ENCODE measurements at places on chromosomes 6 and 20.

GRCh38 chr6:125866433-125866832 is 75.7 kb downstream of the NCOA7 start:
- no peak for DNase-seq

GRCh38 chr6:144725736-144726522 is 440.8 kb downstream of the UTRN start:
- no peak for DNase-seq

- DNase-seq = no peak
Observed at GRCh38 chr20:19376451-19377229, 164.2 kb downstream of the SLC24A3 start.

DNA sequence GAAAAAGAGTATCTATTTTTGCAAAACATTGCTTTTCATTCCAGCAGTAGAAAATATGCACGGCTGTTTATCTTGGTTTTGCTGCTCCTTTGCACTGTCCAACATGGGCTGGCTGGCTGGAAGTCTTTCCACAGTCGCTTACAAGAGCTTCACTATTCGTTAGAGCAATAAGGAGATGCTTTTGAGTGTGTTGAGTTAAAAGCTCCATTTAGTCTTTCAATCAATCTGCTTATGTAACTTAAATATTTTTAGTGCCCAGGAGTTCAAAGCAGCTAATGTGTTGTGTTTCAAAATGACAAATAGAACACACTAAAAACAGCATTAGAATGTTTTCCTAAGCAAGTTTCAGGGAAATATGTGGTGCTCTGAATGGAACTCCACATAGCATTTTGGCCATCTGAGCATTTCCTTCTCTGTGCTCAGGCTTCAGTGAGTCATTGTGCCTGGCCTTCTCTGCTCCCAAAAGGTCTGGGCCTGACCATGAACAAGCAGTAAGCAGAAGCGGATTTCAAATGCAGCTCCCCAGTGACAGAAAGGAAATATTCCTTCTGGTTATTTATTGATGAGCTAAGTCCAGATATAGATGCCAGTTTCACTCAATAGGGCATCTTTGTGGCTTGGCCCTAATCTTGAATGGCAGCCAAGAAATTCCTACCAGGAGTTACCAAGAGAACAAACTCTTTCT is 580.3 kb downstream of the TENT5A start:
- DNase-seq = no peak

DNA sequence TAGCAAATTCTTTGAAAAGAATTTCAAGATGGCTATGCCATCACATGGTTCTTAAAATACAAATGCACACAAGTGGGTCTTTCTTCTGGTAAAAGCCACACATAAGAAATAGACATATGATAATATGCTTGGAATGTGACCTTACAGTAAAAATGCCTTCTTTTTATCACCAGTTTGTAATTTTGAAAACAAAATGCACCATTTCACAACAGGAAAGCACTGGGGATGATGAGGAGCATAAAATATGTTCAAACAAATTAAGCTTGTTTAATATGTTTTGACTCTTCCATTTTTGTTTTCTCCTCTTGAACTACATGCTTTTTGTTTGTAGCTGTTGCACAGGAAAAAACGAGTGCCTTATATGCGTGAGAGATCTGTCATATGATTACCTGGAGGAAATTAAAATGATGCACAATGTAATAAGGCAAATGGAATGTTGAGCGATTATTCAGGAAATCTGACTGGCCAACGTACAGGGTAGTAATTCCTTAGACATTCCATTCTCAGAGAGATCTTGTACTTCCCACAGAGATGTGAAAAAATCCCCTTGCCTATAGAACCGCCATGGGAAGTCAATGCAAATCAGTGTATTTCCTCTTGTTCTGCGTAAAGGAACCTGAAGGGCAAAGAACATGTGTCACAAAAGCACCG is 911.6 kb downstream of the TFAP2A start:
- DNase-seq = no peak

DNA sequence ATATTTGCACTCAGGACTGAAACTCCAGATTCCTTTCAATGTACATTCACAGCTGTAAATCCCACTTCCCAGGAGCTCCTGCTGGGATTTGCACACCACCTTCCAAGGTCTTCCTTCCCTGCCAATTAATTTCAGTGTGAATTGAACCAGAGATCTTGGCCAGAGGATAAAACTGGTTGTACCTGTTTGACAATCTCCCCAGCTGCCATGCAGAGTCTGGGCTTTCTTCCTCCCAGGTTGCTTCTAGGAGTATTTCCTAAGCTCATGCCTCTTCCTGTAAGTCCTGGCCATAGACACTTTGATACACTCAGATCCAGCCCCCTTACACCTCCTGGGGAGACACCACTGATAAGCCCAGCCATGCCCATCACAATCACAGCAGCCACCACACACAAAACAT is 15.6 kb downstream of the MAFB start:
- DNase-seq = no peak

GRCh38 chr6:104473021-104473429 is 386.7 kb downstream of the HACE1 start:
- DNase-seq = no peak

- DNase-seq = no peak
Observed at GRCh38 chr6:44104481-44105021, 22.7 kb downstream of the MRPL14 start.

DNA sequence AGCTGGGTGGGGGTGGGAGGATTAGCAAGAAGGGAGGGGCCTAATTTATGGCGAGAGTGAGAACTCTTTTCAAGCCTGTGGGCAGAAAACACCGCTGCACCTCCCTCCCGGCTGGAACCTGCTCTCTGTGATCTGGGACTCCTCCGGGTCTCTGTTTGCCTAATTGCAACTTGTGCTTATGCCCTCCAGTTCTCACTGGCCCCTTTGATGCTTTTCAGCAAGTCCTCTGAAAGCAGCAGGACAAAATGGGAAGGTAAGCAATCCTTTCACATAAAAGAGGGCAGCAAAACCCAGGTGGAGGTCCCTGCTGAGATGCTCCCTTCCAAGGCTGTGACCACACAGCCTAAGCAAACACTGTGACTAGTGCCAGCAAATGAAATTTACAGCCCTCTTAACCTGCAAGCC is 523.0 kb upstream of the FLRT3 start:
- no peak for DNase-seq

DNA sequence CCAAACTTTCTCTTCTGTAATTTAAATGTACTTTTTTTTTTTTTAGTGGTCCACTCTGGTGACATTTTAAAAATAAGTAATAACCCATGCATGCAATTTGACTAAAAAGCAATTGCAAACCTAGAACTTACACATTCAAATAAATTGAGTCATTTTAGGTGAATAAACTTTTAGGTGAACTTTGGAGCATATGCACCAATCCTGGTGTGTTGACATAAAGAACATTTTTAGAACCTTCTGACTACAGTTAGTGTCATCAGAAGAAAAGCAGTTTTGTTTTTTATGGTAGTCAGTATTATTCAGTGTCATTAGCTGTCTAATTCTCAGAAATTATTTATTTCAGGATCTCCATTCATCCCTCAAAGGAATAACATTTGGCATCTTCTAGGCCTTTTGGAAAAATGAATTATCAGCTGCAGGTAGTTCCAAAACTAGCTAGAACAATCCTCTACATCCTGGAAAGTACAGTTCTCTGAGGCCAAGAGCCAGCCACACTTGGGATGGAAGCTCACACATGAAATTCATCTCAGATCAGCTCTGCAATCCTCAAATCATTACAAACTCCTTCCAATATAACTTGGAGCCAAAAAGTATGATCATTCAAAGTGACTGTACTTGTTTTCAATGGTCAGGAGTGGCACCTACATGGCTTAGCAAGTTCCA is 38.5 kb upstream of the SIM1 start:
- no peak for DNase-seq

DNA sequence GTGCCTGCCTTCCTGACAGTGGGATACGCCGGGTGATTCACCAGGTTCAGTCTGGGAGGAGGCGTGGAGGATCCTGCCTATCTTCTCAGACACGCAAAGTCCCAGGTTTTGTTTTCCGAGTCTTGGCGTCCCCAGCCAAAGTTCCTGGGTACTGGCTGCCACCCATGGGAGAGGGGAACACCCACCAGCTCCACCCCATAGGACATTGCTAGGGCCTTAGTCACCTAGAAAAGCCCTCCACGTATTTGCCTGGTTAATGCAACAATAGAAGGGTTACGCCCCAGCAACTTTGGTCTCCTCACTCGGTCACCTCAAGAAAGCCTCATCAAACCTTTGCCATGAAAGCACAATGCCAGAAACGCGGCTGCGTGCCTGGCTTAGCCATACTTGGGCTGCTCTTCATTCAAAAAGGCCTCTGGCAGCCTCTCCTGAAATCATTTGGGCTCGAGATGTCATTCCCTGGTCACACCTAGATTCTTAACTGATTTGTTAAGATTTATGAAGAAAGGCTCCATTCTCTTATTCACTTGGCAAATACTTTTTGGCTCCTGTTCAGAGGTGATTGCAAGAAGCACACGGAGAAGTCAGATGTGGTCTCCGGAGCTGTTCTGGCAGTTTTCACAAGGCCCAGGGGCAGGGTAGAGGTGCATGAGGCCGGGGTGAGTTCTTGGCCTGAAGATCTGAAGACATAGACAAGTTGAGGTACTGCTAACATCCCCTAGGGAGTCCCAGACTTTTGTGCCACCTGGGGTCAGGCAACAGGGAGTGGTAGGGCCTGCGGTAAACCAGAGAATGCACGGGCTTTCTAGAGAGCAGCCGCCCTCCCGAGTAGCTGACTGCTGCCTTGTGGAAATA is 35.5 kb upstream of the ZNF133 start:
- no peak for DNase-seq

DNA sequence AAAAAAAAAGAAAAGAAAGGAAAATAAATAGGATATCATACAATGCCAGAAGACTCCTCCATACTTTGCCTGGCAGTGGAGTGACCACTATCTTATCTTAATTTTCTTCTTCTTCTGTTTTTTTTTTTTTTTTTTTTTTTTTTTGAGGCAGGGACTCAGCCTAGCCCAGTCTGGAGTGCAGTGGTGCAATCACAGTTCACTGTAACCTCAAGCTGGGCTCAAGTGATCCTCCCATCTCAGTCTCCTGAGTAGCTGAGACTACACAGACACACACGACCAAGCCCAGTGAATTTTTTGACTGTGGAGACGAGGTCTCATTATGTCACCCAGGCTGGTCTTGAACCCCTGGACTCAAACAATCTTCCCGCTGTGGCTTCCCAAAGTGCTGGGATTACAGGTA is 17.1 kb upstream of the MMP9 start:
- no peak for DNase-seq

DNA sequence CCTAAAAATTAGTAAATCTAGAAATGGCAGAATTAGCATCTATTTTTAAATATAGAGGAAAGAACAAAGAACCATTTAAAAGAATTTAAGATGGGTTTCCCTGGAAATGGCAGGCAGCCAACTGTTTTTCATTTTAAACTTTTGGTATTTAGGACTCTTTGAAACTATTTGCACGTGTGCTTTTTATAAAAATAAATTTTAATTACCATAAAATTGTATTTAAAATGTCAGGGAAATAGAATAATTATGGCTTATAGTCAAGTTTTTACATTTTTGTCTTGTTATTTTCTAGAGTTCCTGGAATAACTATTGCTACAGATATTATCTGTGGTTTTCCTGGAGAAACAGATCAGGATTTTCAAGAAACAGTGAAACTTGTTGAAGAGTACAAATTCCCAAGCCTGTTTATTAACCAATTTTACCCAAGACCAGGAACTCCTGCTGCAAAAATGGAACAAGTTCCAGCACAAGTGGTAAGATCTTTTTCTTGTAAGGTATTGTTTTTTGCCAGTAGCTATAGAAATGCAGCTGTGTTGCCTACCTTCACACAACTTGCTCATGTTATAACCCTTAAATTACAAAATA is 528.7 kb upstream of the SOX4 start:
- no peak for DNase-seq

- no peak for DNase-seq
Observed at GRCh38 chr6:149114167-149114566, 203.3 kb upstream of the TAB2 start.

Data from CD4-positive, alpha-beta memory T cell (primary cell).